SK-N-MC (cell line): ENCODE measurements at places on chromosomes 12 and 14.

GRCh38 chr14:93035917-93036651 lies 79.6 kb downstream of the ITPK1 start:
- no peak for DNase-seq

GRCh38 chr14:67526676-67527459 lies 6.2 kb upstream of the PLEKHH1 start:
- DNase-seq, result peak; percentile 20

DNA sequence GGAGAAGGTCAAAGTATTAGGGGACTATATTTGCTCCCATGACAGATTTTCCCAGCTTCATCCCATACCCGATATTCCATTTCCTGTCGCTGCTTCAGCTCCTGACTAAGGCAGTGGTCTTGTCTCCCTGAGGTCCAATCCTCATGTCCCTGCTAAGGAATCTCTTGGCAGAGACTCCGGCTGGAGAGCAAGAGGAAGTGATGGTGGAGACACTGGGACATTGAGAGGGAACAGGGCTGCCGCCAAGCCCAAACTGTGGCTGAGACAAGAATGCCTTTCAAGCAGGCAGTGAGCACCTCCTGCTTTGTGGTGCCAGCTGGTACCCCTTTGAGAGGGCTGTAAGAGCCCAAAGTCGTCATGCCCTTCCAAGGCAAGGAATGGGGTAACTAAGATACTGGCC lies 5.5 kb downstream of the SP7 start:
- no peak for DNase-seq

DNA sequence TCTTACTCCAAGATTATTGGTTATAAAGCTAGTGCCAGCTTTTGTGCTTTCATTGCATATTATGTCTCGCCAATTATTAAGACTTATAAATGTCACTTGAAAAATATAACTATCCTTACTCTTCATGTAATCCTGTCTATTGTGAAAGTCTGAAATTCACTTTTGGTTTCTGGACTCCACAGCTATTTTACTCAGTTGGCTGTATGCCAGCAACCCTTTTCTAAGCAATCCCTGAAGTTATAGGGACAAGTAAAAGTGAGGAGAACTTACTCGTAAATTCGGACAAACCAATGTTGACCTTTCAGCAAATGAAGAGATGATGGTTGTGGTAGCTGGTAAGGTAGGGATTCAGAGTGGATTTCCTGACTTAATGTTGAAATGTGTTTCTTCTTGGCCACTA lies 196.3 kb downstream of the NPAS3 start:
- DNase-seq, result no peak

DNA sequence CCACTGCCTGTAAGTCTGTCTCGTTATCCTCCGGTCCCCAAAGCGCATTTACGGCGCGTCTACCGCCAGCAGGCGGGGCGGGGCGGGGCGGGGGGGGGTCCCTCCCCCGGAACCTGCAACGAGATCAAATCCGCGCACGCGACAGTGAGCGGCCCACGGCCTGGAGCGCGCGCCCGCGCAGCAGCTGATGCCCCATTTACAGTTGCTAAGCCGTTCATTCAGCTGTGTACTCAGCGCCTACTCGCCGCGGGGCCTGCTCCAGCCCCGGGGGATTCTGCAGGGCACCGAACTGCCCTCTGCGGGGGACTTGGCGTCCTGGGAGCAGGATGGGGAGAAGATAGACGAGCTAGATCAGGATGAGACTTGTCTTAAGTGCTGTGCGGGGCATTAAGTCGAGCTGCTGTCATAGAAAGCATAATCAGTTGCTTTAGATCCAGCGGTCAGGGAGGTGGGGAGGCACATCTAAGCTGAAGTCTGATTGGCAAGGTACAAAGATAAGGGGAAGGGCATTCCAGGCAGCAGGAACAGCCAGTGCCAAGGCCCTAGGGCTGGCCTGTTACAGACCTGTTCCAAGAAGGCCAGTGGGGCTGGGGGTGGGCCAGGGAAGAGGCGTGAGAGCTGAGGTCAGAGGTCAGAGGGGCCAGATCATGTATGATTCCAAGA lies 1.4 kb upstream of the CCDC85C start:
- DNase-seq, result no peak
